Common myeloid progenitor, CD34-positive (primary cell): ENCODE measurements at places on chromosomes 1 and 21.

DNA sequence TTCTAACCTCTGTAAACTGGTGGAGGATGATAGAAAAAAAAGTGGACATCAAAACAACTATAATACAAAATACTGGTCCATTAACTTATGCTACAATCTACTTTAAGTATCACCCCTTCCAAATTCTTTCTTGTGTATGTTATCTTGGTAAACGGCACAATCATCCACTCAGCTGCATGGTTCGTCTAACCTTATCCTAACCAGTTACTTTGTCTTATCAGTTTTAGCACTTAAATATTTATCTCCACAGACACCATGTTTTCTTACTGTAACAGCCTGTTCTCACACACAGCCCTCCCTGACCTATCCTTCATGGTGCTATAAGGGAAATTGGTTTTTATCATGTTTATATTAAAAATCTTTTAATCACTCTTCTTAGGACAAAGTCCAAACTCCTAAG, 157.2 kb downstream of the PTGER3 start:
- no peak for DNase-seq

DNA sequence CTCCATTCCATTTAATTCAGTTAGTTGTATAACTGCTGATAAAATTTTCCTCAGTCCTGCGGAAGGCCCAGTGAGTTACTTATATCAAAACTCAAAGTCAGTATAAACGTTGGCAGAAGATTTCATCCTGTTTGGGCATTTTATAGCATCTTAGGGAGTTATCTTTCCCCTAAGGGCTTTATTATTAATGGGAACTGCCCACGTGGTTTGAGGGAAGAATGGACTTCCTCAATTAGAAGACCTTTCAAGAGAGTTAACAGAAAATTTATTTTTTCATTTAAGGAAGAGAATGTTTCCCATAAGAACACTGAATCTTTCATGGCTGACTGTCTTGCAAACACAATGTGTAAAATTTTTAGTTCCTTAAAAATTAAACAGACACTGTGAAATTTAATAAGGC, 400.1 kb downstream of the NEGR1 start:
- peak; percentile 39 for DNase-seq

DNA sequence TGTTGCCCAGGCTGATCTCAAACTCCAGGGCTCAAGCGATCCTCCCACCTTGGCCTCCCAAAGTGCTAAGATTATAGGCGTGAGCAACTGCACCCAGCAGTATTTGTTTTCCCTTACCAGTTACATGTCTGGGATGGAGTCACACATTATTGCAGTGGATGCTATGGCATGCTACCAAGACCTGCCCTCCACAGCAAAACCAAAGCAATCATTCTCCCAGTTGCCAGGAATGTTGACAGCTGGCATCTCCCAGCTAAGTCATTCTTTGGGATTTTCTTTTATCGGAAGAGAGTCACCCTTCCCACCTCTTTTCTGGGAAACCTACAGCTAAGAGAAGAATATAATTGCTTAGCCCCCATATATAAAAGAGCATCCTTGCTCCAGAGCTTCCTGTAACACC, 49.4 kb upstream of the RGS7 start:
- DNase-seq: no peak

DNA sequence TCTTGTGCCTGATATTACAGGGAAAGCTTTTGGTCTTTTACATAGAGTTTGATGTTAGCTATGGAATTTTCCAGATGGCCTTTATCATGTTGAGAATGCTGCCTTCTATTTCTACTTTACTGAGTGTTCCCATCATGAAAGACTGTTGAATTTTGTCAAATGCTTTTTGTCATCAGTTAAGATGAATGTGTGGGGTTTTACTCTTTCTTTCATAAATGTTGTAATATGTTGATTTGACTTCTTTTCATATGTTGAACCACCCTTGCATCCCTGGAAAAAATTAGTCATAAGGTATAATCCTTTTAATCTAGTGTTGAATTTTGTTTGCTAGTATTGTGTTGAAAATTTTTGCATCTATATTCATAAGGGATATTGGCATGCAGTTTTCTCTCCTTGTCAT, 16.1 kb upstream of the HOOK1 start:
- DNase-seq: no peak

DNA sequence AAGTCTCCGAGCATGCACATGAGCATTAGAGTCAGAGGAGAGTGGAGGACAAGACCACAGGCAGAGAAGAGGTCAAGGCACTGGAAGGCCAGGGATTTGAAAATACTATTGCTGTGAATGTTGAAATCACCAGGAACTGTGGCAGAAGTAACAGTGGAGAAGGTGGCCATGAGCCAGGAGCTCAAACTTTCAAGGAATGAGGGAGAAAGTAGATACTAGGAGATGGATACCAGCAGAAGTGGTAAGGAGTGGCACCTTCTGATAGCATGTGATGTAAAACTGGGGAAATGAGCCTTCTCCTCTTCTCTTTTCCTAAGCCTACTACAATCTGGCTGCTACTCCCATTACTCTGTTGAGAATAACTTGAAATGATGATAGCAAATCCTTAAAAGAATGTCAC, 1.8 kb upstream of the CR1 start:
- no peak for DNase-seq

- DNase-seq: no peak
Observed at GRCh38 chr1:193434319-193434718, 247.9 kb upstream of the B3GALT2 start.

DNA sequence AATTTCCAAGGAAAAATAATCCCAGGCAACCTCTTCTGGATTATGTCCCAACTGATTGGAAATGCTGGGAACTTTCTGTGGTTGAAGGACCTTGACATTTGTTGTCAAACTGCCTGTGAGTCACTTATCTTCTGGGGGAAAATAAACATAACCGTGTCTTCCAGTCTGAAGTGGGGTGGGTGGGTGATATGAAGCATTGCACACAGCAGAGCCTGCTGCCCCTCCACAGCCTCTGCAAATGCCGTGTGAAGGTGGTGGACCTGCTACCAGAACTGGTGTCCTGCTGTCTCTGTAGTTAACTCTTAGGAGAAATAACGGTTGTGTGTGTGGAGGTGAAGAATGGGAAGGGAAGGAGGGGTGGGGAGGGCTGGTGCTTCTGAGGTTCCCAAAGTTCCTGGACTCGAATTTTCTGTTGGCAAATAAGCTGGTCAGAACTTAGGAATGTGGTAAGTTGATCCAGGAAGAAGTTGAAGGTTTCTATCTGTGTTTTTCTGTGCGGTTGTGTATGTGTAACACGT, 23.2 kb downstream of the GALNT2 start:
- no peak for DNase-seq

DNA sequence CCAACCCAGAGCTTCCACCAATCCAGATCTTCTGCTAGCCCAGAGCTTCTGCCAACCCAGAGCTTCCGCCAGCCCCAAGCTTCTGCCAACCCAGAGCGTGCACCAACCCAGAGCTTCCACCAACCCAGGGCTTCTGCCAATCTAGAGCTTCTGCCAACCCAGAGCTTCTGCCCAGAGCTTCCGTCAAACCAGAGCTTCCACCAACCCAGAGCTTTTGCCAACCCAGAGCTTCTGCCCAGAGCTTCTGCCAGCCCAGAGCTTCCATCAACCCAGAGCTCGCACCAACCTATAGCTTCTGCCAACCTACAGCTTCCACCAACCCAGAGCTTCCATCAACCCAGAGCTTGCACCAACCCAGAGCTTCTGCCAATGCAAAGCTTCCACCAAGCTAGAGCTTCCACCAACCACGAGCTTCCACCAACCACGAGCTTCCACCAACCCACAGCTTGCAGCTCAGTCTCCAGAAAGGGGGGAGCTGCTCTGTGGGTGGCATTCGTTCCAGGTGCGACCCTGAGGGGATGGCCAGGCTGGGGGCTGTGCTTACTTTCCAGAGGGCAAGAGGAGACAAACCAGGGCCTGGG, 23.8 kb downstream of the CRYAA start:
- DNase-seq: peak; percentile 29

- DNase-seq: no peak
Observed at GRCh38 chr21:42444745-42445059, 41.0 kb downstream of the UBASH3A start.

- DNase-seq: peak; percentile 50
Observed at GRCh38 chr1:157963713-157964112, 29.7 kb upstream of the KIRREL1 start.

DNA sequence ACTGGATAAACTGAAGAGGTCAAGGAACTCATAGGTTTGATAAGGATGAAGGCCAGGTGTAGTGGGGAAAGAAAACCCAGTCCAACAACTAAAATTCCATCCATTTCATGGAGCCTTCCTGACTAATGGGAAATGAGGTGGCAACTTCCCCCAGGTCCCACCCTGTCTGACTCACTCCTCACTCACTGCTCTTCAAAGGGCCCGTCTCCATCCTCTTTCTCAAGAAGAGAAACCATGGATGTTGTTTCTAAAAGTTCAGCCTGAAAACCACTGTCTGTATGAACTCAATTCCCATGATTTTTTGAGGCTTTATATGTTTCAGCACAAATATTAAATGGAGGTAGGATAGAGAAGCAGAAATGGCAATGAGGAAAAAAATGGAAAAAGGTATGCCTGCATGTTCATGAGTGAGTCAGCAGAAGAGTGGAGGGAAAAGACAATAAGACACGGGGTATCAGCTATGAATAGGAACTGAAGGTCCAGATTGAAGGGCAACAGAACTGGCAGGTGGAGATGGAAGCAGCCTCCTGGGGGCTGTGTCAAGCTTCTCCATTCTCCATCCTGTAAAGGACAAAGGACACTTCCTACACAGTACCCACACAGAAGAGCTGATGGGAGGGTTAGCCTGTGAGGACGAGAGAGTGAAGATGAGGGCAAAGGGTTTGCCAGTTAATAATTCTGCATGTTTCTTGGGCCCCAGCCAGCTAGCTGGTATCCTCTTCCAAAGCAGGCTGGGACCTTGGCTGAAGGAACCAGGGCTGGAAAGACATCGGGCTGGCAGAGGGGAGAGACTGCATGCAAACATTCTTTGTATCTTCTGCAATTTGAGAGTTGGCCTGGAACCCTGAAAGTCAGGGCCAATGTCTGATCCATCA, 5.5 kb upstream of the ELOVL1 start:
- no peak for DNase-seq

DNA sequence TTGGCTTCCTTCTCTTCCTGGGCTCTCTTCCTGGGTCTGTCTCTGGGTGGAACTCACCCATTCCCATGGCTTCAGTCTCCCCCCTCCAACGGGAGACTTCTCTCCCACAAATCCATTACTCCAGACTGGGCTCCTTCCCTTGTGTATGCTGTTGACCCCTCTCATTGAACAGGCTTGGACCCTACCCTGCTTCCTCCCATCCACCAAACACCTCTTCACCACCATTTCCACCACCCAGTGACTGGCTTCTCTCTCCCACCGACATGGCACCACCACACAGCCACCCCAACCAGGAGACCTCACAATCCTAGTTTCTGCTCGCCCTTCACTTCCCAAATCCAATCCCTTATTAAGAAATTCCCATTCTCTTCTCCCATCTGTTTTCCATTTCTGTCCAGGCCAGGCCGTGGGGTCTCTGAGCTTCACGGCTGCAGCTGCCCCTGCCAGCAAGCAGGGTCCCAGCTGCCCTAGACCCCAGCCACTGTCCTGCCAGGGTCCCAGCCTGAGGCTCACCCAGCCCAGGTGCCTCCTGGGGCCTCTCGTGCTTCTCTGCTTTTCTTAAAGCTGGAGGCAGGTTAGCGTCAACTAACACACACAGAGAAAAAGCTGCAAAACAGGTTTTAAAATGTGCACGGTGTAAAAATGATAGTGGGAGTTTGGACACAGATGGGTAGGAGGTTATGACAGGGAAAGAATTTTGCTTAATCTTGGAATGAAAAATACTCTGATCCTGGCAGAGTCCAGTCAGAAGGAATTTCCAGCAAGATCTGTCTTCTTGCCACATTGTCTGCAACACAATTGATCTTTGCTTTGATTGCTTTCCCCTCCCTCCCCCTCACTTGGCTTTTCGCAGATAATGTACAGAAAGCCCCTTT, 383.8 kb upstream of the VAMP3 start:
- no peak for DNase-seq

DNA sequence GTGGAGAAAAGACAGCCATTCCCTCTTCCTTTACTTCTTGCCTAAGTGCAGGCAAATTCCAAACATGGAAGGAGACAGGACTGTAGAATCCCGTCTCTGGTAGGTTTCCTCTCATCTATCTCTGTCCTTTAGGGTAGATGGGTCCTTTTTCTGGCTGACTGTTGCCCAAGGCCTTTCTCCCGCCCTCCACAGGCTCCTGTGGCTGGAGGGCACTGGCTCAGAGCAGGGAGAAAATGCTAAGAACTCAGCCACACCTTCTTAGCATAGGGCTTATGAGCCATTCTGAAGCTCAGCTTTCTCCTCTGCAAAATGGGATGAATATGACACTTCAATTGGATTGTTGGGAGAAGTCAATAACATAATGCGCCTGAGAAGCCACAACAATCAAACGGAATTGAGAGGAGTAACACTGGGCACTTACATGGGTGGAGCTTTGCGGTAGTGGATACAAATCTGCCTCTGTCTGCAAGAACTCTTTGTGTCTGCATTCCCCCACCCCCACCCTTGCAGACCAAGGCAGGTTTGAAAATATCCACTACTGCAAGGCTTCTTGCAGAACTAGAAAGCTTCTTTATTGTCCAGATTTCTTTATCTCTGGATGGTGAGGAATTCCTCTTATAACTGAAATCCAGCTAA, 94.7 kb downstream of the CSMD2 start:
- no peak for DNase-seq

DNA sequence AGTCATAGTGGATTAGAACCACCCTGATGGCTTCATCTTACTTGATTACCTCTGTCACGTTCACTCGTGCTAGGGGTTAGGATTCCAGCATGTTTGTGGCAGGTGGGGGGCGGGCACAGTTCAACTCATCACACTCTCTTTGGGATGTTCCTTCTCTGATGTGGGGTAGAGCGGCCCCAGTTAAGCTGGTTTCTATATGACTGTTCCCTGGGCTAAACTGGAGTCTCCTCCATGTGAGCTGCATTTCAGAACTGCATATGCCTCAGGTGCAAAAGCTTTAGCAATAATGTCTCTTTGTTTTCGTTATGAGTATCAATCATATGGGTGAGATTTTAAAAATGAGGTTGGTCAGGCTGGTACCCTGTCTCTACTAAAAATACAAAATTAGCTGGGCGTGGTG, 393.2 kb downstream of the RPS6KC1 start:
- DNase-seq: no peak

DNA sequence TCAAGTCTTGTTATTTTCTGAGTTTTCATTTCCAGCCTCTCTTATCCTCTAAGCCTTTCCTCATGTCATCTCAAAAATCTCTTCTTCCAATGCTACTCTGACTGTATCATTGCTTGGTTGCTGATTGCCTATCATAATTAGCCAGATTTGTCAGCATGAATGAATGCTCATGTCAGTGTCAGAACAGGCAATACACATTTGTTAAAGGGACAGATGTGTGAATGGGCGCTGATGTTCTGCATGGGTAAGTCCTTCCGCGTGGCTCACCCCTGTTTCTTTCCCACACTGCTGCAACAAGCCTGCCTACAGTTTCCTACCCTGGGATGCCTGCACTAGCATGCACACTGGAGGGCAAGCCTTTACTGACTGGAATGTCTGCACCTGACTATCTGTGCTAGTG, 100.6 kb downstream of the RHOU start:
- DNase-seq: no peak

- DNase-seq: no peak
Observed at GRCh38 chr1:238450976-238451375, 560.3 kb upstream of the ZP4 start.

DNA sequence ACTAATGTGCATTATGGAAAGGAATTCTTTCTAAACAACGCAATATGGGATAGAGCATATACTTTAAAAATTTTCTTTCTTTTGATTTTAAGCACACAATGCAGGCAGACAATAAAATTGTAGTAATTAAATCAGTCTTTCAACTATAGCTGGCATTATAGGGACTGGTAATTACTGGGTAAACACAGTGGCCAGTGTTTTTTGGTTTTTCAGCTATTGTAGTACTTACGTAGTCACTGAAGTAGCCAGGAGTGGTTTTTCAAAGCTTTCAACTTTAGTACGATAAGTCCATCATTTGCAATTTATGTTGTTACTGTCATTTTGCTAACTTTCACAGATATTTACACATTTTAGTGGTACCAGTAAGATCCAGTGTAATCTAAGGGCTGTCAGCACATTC, 50.6 kb downstream of the RAB3GAP2 start:
- DNase-seq: no peak
